SJCRH30 (cell line): ENCODE measurements at places on chromosomes 4 and X. TPM values are rescaled to one million over a fixed set of nuclear protein-coding genes. Genes with fewer than 3 reads are reported as not detected.

GRCh38 chrX:21666679-21667078 lies 8.5 kb upstream of the KLHL34 start:
- H3K27ac ChIP-seq: no peak overlapping the region
- H3K27me3 ChIP-seq: no peaks in the 10 kb centered on the region

Gene FAM184B
- total RNA-seq: 0.02 and 0.10 TPM in 2 replicates

- no peaks in the 10 kb centered on the region for H3K36me3 ChIP-seq
- no peak overlapping the region for H3K27ac ChIP-seq
- no peaks in the 10 kb centered on the region for H3K27me3 ChIP-seq
- no peak for DNase-seq
Measured at GRCh38 chr4:118894034-118894433, 5.4 kb downstream of the SYNPO2 start.

- no peak overlapping the region for H3K4me3 ChIP-seq
- no peak overlapping the region for H3K27ac ChIP-seq
- DNase-seq: no peak
- H3K27me3 ChIP-seq: no peaks in the 10 kb centered on the region
Measured at GRCh38 chrX:101677028-101677427, 17.4 kb upstream of the ARMCX2 start.

- H3K27me3 ChIP-seq: no peaks in the 10 kb centered on the region
- H3K4me3 ChIP-seq: no peak overlapping the region
- no peaks in the 10 kb centered on the region for H3K4me1 ChIP-seq
- no peak for DNase-seq
- no peaks in the 10 kb centered on the region for H3K36me3 ChIP-seq
Measured at GRCh38 chr4:95181243-95181995, 367.4 kb downstream of the UNC5C start.

- H3K36me3 ChIP-seq: no peaks in the 10 kb centered on the region
- H3K27me3 ChIP-seq: no peaks in the 10 kb centered on the region
- DNase-seq: peak; percentile 29
- no peaks in the 10 kb centered on the region for H3K4me1 ChIP-seq
- H3K4me3 ChIP-seq: no peak overlapping the region
Measured at GRCh38 chr4:163191999-163192398, 25.3 kb upstream of the NAF1 start.

Gene MCF2
- 0.16 and 0.20 TPM in 2 replicates for total RNA-seq

Gene CACNA1F
- total RNA-seq: not detected in 2 replicates

DNA sequence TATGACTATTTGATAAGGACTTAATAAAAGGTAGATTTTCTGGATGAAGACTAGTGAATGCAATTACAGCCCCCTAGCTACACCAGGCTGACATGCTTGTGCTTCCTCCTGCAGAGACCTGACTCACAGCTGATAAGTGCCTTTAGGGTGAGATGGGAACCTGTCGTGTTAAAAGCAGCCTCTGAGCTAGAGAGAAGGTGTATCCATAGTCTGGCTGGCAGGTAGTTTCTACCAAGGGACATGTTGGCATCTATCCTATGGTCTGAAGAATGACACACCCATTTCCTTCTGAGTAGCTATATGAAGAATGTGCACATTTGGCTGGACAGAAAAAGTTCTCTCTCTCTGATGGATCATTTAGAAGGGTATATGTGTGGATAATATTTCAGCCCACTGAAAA lies 64.1 kb downstream of the PARM1 start:
- no peak overlapping the region for H3K4me3 ChIP-seq
- H3K4me1 ChIP-seq: peaks cover 6% of the 10 kb centered on the region
- DNase-seq: no peak
- H3K36me3 ChIP-seq: no peaks in the 10 kb centered on the region

- H3K27me3 ChIP-seq: no peaks in the 10 kb centered on the region
- peak overlapping the region; percentile 33 for H3K27ac ChIP-seq
- peak; percentile 64 for DNase-seq
- no peak overlapping the region for H3K4me3 ChIP-seq
Measured at GRCh38 chr4:101678180-101678579, 112.3 kb upstream of the BANK1 start.

- DNase-seq: no peak
- H3K36me3 ChIP-seq: no peaks in the 10 kb centered on the region
- no peak overlapping the region for H3K27ac ChIP-seq
- H3K4me1 ChIP-seq: no peaks in the 10 kb centered on the region
- H3K4me3 ChIP-seq: no peak overlapping the region
- H3K27me3 ChIP-seq: no peaks in the 10 kb centered on the region
Measured at GRCh38 chr4:83348074-83348473, 13.4 kb upstream of the HPSE start.

DNA sequence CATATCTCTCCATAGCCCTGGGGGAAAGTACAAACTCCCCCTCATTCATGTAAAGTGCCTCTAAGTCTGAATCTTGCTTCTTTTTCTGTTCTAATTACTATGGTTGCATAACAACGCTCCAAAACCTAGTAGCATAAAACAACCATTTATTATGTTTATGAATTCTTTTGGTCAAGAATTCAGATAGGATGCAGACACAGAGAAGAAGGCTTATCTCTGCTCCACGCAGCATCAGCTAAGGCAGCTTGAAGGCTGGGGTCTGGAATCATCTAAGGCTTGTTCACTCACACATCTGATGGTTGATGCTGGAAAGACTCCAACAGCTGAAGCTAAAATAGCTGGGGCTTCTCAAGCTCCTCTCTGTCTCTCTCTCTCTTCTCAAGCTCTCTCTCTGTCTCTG lies 564.5 kb downstream of the ZNF674 start:
- DNase-seq: no peak
- no peak overlapping the region for H3K4me3 ChIP-seq

Gene PLAC8
- total RNA-seq: 7.8 and 9.5 TPM in 2 replicates

- no peaks in the 10 kb centered on the region for H3K4me1 ChIP-seq
- H3K4me3 ChIP-seq: no peak overlapping the region
- H3K36me3 ChIP-seq: no peaks in the 10 kb centered on the region
- no peak for DNase-seq
Measured at GRCh38 chrX:129361576-129361975, 161.7 kb downstream of the SMARCA1 start.
